Kidney epithelial cell (primary cell): ENCODE measurements at places on chromosomes 5 and 9. TPM values are rescaled to one million over a fixed set of nuclear protein-coding genes. Genes with fewer than 3 reads are reported as not detected.
A peak's percentile ranks its signal among the peaks of the same experiment; 100 is the strongest.

ARID3C gene
- total RNA-seq, result 0.48 and 1.0 TPM in 2 replicates

DNA sequence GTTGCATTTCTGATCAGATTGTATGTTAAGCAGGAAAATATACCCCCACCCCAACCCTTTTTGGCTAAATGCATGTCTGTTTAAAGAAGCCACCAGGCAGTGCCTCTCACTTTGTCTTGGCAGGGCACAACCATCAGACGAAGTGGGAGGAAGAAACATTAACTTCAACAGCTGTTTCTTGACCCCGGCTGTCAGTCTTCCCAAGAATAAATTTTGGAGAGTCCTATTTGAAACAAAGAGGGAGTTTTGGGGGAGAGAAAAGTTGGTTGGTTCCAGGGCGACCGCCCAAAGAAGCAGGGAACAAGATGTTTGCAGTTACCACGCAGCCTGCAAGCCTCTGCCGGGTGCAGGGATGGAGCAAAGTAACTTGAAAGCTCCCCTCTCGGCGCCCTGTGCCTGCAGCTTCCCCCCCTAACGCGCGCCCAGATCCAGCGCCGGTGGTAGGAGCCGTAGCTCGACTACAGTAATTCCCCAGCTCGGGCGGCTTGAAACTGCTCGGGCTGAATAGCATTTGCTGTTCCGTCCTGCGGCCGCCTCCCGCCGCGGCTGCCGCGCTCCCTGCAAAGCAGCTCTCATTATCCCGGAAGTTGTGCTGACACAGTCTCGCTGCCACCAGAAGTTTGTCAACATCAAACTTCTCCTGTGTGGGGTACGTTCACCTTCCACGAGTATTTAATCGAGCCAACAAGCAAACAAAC, 100.7 kb upstream of the SSBP2 start:
- DNase-seq, result peak; percentile 66

DNA sequence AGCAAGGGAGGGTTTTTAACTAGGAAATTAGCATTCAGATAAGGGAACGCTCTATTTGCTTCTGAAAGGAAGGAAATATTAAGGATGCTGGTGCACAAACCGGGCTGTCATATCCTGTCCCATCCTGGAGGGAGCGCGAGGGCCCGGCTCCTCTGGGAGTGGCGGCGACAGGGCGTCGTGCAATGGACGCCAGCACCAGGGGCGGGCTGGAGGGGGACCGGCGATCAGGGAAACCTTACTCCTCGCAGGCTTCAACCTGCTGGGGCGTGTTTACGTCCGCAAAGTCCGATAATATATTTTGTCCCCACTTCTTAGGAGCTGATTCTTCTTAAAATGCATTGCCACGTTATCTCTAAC, 197.1 kb upstream of the TBCA start:
- no peak for DNase-seq

UNC13B gene
- 30.0 and 30.1 TPM in 2 replicates for total RNA-seq

GRCh38 chr9:111632695-111633388, 1.7 kb downstream of the DNAJC25 start:
- no peak for DNase-seq

LECT2 gene
- not detected in 2 replicates for total RNA-seq

DNA sequence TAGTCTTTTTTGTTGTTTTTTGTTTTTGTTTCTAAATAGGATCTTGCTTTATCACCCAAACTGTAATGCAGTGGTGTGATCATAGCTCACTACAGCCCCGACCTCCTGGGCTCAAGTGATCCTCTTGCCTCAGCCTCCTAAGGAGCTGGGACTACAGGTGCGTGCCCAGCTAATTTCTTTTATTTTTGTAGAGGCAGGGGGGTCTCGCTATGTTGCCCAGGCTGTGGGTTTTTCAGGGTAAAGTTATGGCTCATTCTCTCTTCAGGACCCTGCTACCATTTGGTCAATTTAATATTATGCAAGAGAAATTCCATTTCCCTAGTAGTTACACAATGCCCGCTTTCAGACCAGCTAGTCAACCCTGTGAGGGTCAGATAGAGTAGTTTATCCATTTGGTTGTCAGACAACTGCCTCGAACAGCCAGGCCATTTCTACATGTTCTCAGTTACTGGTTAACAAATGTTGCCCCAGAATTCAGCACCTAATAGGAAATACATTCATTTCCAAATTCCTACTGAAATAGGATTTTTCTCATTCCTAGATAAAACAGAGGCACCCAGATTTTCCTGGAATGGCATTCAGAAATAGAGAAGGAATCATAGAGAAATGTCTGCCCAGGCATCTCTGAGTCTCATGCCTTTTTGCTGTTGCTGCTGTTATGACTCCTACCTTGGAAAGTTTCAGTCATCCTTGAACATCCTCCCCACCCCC, 6.4 kb upstream of the GLIS3 start:
- no peak for DNase-seq

TMEM252 gene
- not detected in 2 replicates for total RNA-seq

- no peak for DNase-seq
Measured at GRCh38 chr5:89934069-89934468, 475.5 kb downstream of the CETN3 start.

GRCh38 chr5:80822640-80823039, 137.5 kb upstream of the RASGRF2 start:
- DNase-seq, result no peak

PIP5K1B gene
- total RNA-seq, result 0.55 and 0.71 TPM in 2 replicates

- no peak for DNase-seq
Measured at GRCh38 chr5:134527961-134528424, 2.5 kb downstream of the JADE2 start.

- no peak for DNase-seq
Measured at GRCh38 chr5:168932400-168933189, 353.4 kb upstream of the PANK3 start.

PTPRD gene
- total RNA-seq, result 18.8 and 25.8 TPM in 2 replicates

GRCh38 chr9:7560669-7561305, 238.8 kb downstream of the DMAC1 start:
- no peak for DNase-seq

CDH6 gene
- total RNA-seq, result 66.2 and 71.7 TPM in 2 replicates

GRCh38 chr5:141969783-141970771, 1.2 kb downstream of the RNF14 start:
- DNase-seq, result no peak

PCDHGA2 gene
- total RNA-seq, result 2.8 and 2.9 TPM in 2 replicates

MTRR gene
- 20.7 and 23.6 TPM in 2 replicates for total RNA-seq

GRCh38 chr9:131024978-131025868, 16.2 kb downstream of the LAMC3 start:
- no peak for DNase-seq

DNA sequence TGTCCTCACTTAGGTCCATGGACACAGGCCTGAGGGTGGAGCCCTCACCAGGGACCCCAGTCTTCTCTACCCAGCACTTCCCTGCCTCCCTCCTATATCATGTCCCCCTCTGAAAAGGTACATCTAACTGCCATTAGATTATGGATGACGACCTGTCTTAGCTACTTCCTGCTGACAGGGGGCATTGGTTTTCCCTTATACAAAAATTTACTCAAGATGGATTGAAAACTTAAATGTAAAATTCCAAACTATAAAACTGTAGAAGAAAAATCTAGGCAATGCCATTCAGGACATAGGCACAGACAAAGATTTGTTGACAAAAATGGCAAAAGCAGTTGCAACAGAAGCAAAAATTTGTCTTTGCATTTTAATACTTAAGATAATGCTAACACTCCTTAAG, 623.2 kb upstream of the FAM174A start:
- no peak for DNase-seq

- no peak for DNase-seq
Measured at GRCh38 chr9:69805962-69806515, 14.6 kb upstream of the CFAP95 start.

DNA sequence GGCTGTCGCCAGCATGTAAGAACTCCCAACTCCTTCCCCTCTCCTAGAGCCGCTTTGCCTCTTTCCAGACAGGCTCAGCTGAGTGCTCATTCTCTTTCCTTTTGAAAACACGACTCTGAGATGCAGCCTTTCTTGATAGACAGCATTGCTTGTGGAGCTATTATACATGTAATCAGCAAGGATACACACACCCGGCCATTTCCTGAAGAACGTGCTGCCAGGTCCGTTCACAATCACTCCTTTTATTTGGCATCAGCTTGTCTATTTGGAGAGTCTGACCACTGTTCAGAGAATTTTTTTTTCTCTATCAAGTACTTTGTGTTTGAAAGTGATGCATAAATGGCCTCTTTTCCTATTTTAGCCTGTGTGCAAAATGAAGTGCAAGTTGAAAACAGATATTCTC, 328.7 kb downstream of the MARCHF11 start:
- DNase-seq, result no peak

DNA sequence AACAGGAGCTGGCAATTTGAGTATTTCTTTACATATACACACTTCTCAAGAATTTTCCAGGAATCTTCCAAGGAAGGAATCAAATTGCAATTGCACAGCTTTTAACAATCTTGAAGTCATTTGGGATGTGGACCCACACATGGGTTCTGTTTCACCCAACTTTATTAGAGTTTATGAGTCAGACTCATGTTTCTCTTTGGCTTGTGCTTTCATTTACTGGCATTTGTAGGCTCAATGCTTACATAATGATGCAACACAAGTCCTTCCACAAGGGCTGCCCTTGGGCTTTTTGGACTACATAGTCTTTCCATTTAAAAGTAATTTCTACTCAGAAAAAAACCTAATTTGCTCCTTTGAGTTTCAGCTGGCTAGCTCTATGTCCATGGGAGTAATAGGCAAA, 4.6 kb upstream of the CDC37L1 start:
- no peak for DNase-seq

- no peak for DNase-seq
Measured at GRCh38 chr9:26658476-26658875, 234.1 kb downstream of the CAAP1 start.

- peak; percentile 94 for DNase-seq
Measured at GRCh38 chr5:149320791-149321330, 24.4 kb upstream of the GRPEL2 start.

TMEM232 gene
- total RNA-seq, result 3.7 and 10.9 TPM in 2 replicates
